Placental epithelial cell (primary cell): ENCODE measurements at places on chromosomes 11 and 22. TPM values are rescaled to one million over a fixed set of nuclear protein-coding genes. Genes with fewer than 3 reads are reported as not detected.

Gene UBQLN3
- total RNA-seq: under 0.01 TPM in 1 of 2 replicates, not detected in the other

Gene FJX1
- total RNA-seq: 0.79 and 6.5 TPM in 2 replicates

Gene PSMA1
- 80.5 and 121 TPM in 2 replicates for total RNA-seq

Gene SSTR3
- total RNA-seq: not detected in 2 replicates

Gene NRGN
- 0.11 TPM in 1 of 2 replicates, not detected in the other for total RNA-seq

Gene CCDC89
- 7.0 and 12.6 TPM in 2 replicates for total RNA-seq

Gene RASSF10
- total RNA-seq: 0.39 and 0.87 TPM in 2 replicates

Gene NRXN2
- 0.79 and 0.87 TPM in 2 replicates for total RNA-seq

Gene SLC6A5
- not detected in 2 replicates for total RNA-seq
